ENCODE measurements at places on chromosomes 7 and 10.

DNA sequence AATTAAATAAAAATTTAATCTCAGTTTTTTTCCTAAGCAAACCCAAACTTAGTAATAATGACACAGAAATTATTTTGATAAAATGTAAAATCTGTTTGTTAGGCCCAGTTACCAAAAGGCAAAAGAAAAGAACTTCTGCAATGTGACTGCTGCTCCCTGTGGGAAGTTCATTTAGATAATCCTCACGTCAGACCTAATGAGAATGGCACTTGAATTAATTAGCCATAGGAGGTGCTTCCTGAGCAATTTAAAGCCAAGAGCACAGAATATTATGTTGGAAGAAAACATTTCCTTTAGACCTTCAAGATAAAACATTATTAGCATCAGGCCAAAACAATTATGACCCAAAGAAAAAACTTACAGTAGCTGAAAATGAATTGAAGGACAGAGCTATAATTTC is 19.4 kb downstream of the SPAM1 start:
- no peak for DNase-seq

GRCh38 chr10:110746254-110746826 is 102.2 kb downstream of the RBM20 start:
- peak; percentile 69 for DNase-seq

DNA sequence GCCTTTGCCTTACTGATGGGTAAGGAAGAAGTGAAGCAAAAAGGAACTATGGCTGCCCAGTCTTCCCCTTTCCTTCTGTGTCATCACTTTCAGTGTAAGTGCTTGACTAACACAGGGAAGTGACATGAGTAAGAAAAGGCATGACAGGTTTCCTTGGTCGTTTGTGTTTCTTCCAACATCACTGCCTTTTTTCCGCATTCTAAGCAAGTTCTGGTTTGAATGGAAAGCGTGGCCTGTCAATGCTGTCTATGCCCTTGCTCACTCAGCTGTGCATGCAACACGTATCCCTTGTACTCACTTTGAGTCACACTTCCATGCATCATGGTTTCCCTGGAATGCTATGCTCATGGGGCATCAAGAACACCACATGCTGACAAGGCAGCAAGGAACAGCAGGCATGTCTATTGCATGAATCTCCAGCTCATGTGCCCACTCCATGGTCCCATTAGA is 111.8 kb downstream of the OAT start:
- no peak for DNase-seq

GRCh38 chr7:38335128-38335491 is 61.7 kb upstream of the TARP start:
- DNase-seq = no peak

DNA sequence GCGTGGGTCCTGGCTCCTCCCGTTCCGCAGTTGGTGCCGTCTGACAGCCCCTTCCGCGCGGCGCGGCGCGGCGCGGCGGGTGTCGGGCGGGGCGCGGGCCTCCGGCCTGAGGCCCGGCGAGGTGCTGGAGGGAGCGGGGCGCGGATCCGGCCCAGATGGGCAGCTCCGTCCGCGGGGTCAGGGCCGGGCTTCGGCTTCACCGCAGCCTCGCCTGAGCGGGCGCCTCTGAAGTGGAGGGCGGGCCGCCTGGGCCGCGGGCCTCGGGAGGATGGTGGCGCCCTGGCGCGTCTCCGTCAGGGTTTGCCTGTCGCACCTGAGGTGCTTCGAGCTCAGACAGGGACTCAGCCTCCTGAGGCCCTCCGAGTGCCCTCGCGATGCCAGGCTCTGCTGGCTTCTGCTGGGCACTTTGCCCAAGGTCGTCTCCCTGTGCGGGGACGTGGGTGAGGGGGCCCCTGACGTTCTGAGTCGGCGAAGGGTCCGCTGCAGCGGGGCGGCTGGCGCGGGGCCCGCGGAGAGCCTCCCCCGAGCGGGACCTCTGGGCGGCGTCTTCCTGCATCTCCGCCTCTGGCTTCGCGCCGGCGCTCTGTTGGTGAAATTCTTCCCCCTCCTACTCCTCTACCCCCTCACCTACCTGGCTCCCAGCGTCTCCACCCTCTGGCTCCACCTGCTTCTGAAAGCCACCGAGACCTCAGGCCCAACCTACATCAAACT is 473 bp downstream of the ADCK2 start:
- no peak for DNase-seq

GRCh38 chr7:985915-986741 is 3.1 kb downstream of the CYP2W1 start:
- DNase-seq = no peak

GRCh38 chr7:1597066-1597760 is 27.4 kb upstream of the PSMG3 start:
- no peak for DNase-seq

GRCh38 chr7:98329100-98329790 is 47.8 kb downstream of the BRI3 start:
- DNase-seq = no peak

DNA sequence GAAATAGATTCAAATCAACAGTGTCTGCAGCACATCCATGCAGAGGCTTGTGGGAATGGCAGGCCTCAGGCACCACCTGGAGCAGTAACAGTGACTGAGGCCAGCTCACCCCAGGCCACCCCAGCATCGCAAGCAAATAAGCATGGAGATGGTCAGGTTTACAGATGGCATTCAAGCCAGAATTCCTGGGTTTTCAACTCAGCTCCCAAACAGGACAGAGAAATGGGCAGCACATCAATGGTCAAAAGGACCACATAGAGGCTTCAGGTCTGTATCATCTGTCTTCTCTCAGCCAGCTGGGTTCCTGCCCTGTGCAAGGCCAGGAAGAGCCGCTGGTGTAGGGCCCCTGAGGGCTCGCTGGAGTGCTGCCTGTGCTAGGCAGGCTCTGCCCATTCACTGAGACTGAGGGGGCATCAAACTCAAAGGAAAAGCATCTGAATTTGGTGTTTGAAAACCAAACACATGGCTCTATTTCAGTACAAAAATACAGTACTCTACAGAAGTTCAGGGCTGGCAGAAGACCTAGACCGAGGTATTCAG is 112.5 kb downstream of the KMT2E start:
- no peak for DNase-seq

DNA sequence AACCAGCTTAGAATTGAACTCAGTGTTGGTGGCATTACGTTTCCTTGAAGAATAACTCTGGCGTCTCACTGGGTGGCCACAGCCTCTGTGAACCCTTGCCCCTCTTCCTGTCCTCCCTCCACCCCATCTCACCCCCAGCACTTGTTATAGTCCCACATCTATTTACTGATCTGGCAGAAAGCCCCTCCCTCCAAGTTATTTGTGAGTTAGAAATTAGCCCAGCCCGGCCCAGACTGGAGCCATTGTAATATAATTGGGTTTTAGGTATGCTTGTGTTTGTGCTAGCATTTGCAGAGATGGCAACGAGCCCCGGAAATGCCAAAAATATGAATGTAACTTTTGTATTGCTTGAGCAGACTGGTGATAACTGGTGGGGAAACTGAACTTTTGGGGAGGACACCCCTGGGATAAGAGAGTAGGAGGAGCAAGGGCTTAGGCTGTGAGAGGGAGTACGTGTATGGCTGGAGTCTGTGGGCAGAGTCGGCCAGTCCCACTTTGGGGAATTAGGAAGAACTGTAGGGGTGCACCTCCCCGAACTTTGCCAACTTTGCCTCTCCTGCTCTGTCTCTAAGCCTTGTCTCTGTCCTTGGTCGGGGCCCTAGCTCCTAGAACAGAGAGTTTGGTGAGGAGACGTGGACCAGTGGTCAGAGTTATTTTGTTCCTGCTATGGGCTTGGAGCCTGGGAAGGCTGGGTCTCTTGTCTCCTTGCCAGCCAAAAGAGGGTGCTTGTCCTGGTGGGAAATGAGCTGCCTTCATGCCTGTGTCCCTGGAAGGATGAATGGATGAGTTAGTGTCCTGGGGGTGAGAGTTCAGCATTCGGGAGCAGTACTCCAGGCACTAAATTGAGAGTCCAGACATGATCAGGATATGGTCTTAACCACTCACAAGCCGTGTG is 19.3 kb upstream of the TRIM8 start:
- no peak for DNase-seq

GRCh38 chr7:99265848-99266480 is 6.7 kb upstream of the MYH16 start:
- no peak for DNase-seq

GRCh38 chr10:121891103-121891502 is 36.7 kb downstream of the ATE1 start:
- no peak for DNase-seq

GRCh38 chr10:21976280-21976679 is 27.2 kb downstream of the DNAJC1 start:
- DNase-seq = no peak

GRCh38 chr10:86756511-86757112 is at the start of gene BMPR1A:
TSS of gene BMPR1A (plus strand) at chr10:86756619. CDS start at chr10:86876019, 119,400 bp downstream.
- DNase-seq = no peak

DNA sequence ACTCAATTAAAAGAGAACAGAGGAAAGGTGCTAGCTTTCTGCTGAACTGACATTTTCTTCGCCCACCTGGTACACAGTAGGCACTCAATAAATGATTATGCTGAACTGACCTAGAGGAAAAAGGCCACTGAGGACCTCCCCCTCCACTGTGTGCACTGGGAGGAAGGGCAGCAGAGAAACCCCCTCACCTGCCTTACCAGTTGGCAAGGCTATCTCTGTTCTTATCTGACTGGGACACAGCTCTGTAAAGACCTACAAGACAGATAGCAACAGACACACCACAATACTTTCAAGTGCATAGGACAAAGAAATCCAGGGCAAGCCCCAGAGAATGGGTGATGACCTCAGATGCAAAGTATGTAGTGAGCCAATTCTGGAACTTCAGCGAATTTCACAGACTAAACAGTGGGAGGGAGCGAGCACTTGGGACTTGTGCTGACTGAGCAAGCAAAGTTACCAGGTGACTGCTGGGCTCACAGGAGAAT is 30.4 kb downstream of the PDLIM1 start:
- no peak for DNase-seq

- DNase-seq = no peak
These were observed 51.2 kb upstream of the CDK13 start for GRCh38 chr7:39898867-39899266.

DNA sequence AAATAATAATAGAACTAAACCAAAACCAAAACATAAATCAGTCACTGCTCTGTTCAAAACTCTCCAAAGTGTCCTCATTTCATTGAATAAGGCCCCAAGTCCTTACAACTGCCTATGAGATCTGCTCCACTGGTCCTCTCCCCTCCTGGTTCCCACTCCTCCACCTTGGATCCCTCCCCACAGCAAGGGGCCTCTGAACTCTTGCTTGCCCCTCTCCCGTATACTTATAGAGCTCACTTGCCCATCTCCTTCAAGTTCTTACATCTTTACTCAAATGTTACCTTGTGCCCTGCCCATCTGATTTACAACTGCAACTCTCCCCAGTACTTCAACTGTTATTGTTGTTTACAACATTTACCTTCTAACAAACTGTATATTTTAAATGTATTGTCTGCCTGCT is 819 bp downstream of the POLD2 start:
- no peak for DNase-seq

- DNase-seq = no peak
These were observed 714 bp upstream of the CASP2 start for GRCh38 chr7:143287339-143287934.

DNA sequence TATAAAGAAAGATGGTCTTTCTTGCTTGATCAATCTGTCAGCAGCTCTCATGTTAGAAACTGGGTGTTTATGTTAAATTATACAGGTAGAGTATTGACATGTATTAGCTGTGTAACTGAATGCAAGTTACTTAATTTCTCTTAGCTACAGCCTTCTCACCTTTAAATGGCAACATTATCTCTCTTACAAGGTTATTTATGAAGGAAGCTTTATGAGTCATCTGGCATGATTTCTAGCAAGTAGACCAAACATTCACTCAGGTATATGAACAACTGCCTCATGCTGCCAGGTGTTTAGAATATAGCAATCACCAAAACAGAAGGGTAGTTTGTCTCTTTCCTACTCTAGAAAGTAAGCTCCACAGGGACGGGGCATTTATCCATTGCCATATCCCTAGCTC is 8.5 kb downstream of the ARL4A start:
- DNase-seq = no peak

Measured in LNCaP clone FGC (cell line).